Spleen (tissue), 13 donors: ENCODE measurements at places on chromosomes 5 and 9. TPM values are rescaled to one million over a fixed set of nuclear protein-coding genes. Genes with fewer than 3 reads are reported as not detected.

DNA sequence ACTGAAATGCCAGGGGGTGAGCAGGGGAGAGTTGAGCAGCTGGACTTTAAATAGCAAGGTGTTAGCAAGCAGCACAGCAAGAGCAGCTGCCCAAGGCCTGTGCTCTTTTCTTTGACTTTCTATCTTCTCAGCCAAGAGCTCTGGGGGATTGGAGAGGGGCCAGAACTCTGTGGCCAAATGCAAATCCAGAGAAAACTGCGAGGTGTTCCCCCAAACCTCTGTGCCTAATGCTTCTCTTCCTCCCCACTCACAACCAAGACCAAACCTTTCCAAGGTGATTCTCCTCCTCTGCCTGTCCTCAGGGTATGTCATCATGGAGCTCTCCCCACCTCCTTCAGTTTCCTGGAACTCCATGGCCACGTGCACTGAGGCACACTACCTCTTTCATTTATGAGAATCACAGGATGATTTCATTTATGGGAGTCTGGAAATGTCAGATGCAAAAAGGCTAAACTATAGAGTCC is 118.7 kb upstream of the WWC1 start:
- no peak for DNase-seq
- H3K36me3 ChIP-seq: no peaks in the 10 kb centered on the region
- H3K27me3 ChIP-seq: no peaks in the 10 kb centered on the region

DNA sequence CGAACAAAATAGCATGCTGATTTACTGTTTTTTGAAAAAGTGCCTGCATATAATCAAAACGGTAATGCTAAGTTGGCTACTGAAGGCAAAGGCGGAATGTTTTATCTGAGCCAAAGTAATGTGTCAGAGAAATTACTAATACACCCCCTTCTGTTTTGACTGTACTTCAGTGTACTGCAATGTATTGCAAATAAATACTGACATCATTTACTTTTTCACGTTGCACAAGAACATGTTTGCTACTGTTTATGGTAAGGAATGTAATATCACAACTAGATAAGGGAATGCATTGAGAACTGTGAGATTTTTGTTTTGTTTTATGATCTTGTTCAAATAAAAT is 813 bp upstream of the AGTPBP1 start:
- no peak for DNase-seq
- peak overlapping the region; percentile 89 for H3K4me3 ChIP-seq
- H3K4me1 ChIP-seq: peaks cover 29% of the 10 kb centered on the region
- no peaks in the 10 kb centered on the region for H3K27me3 ChIP-seq
- H3K36me3 ChIP-seq: no peaks in the 10 kb centered on the region

Gene EQTN
- total RNA-seq: not detected

Gene PCDHB11
- 1.1 TPM for total RNA-seq
